Stimulated activated CD8-positive, alpha-beta memory T cell treated with anti-CD3 and anti-CD28 coated beads, Interleukin-2, amount 100 ng/mL, for 1 hour (primary cell): ENCODE measurements at places on chromosomes 3 and 15.
A peak's percentile ranks its signal among the peaks of the same experiment; 100 is the strongest.

GRCh38 chr3:94928921-94929320 is 866.1 kb downstream of the NSUN3 start:
- no peak for DNase-seq

DNA sequence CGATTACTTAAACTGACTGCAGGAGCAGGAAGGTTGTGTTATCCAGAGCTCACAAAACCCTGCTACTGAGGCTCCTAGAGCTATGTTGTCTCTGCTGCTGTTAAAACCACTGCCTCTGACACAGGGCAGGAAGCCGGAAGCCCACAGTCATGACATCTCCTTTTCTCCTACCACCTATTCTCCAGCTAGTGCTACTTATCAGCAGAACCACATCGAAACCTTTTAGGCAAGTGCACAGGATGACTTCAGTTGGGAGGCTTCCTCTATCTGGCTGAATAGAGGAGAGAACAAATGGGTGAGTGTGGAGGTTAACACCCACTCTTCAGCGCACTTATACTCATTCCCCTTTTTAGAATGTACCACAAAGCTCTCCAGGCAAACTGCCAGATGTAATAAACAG is 638.0 kb downstream of the OTOL1 start:
- no peak for DNase-seq

GRCh38 chr15:85504749-85505676 is 124.6 kb downstream of the AKAP13 start:
- DNase-seq, result no peak

DNA sequence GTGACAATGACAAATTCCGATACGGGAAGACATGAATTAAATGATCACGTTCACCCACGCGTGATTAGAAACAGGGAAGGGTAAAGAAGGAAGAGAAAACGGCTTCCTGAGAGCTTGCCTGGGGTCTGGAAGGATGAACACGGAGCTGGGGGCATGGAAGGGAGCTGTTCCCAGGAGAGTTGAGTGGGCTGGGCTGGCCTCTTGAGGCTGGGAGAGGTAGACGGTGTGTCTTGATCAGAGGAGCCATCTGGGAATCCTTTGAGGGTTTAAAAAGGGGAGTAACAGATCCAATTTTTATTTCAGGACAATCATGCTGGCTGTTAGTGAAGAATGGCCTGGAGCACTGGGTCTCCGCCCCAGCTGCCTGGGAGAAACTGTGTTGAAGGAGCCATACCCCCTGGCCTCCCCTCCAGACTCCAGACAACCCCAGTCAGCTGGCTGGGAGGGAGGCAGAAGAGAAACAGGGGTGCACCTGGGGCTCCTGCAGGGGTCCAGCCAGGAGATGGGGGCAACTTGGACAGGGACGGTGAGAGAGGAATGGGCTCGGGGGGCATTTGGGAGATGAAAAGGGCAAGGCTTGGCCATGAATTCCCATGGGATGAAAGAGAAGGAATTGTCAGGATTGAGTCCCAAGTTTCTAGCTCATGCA is 53.6 kb upstream of the CGNL1 start:
- no peak for DNase-seq

DNA sequence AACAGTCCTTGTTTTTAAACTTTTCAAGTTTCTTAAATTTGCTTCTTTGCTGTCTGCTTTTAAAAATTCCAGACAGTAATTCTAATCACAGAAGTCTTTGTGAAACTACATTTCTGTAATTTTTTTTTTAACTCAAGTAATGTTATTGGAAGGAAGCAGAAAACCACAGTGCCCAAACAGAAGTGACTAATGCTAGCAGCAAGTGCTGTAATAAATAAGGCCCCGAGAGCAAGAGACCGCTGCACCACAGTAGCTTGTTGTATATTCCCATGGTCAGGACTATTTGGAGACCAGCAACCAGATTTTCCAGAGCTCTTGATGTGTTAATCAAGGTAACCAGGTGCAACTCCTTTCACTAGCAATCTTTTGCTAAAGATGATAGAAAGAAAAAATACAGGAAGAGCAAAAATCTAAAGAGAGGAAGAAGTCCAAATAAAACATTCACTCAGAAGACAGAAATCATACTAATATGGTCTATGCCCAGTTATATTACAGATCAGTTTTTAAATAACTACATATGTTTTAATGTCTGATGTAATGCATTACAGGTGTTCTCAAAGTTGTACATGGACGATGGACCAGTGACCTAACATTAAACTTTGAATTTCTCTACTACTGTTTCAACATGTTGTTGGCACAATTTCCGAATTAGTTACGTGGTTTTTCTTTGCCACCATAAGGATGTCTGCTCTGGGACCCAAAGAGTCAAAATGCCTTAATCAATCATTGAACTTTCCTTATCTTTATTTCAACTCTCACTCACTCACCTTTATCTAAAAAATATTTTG is 36.4 kb downstream of the WWTR1 start:
- no peak for DNase-seq

DNA sequence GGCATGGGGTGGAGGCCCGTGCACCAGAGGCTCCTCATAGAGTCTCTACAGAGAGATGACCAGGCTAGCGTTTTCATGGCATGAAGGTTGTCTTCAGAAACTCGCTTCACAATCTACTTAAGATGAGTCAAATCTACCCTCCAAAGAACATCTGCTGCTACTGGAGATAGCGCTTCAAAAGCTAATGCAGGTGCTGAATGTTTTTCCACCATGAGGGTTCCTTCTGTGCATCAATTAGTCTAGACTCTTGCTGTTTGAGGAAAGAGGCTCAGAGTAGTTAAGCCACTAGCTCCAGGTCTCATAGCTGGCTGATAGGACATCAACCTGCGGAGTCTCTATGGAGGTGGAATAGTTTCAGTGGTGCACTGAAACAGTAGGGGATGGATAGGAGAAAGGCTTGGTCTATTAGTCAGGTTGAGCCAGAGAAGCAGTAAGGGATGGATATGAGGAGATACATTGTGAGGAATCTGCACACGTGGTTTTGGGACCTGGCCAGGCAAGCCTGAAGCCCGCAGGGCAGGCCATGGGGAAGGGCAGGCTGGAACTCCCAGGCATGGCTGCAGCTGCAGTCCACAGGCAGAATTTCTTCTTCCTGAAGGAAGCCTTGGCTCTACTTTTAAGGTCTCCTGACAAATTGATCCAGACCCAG is 117.5 kb downstream of the APBA2 start:
- DNase-seq, result no peak

GRCh38 chr3:181712226-181712552 is 464 bp downstream of the SOX2 start:
- DNase-seq, result no peak

GRCh38 chr3:177057768-177058167 is 139.5 kb downstream of the TBL1XR1 start:
- DNase-seq, result no peak

GRCh38 chr3:62188681-62189375 is 184.5 kb downstream of the FEZF2 start:
- peak; percentile 38 for DNase-seq

DNA sequence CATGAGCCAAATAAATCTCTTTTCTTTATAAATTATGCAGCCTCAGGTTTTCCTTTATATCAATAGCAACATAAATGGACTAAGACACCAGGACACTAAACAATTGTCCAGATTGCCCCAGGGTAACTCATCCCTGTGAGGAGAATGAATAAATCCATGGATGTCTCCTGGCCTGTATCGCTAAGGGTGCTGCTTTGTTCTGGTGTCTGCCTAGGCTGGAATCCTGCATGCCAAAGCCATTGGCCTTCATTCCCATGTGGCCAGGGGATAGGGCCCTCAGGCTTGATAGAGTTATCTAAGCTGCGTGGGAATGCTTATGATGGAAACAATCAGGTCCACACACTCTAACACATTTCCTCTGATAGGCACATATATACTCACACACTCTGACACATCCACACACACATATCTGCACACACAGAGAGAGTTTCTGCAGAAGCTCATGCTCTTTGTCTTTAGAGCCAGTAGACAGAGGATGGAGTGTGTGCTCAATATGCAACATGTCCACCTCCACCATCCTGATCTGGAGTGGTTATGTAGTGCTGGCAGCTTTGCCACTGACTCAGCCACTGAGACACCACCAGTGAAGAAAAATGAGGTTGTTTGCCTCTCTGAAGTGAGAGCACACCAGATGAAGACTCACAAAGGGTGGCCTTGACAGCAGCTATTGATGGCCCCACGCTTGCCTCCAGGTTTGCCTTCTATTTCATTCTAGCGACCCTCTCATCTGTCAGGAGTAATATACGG is 24.0 kb upstream of the DGKG start:
- DNase-seq, result no peak

DNA sequence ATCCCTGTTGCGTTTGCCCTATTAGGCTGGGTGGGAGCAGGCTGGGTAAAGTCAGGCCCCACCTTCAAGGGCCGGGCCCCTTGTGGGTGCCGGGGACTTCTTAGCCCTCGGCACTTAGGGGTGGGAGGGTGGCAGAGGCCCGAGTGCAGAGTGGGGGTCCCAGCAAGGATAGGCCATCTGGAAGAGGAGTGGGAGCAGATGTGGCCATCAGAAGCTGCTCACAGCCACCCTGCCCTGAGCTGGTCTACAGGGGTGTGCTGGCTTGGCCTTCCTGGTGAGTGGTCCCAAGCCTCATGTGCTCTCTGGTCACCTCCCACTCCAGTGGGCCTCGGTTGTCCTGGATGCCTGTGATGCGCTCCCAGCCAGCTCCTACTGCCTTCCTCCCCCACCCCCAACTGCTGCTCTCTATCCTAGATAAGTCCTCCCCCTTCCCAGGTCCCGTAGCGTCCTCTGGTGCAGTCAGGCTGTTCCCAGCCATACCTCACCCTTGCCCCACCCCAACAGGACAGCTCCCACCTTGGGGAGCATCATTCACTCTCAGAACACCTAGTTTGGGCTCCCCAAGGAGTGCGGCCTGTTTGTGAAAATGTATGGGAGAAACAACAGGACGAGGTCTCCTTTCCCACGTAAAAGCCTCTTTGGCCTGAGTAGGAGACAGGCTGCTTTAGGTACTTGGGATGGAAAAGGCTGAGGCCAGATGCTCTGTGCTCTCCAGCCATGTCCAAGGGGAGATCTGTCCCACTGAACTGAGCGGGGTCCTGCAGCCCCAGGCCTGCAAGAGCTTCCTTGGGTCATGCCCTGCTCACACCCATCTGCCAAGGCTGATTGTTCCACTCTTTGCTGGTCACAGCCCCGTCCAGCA is 24.9 kb upstream of the PLXNA1 start:
- no peak for DNase-seq

GRCh38 chr3:175257123-175257522 is 398.0 kb downstream of the NAALADL2 start:
- no peak for DNase-seq

DNA sequence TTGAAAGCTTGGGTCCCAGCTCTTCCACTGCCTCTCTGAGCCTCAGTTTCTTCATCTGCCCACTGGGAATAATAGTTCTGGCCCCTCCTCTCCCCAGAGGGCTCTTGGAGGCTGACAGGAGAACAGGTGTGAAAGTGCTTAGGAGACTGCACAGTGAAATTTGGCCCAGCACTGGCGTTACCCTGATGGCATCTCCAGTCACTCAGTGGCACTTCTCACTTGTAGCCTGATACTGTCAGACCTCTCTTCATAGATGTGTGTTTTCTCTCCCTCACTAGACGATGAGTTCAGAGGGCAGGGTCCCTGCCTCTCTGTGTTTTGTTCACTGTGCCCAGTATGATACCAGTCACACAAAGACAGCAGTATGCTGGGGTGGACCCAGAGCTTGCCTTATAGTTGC is 22.2 kb upstream of the IGDCC3 start:
- no peak for DNase-seq

DNA sequence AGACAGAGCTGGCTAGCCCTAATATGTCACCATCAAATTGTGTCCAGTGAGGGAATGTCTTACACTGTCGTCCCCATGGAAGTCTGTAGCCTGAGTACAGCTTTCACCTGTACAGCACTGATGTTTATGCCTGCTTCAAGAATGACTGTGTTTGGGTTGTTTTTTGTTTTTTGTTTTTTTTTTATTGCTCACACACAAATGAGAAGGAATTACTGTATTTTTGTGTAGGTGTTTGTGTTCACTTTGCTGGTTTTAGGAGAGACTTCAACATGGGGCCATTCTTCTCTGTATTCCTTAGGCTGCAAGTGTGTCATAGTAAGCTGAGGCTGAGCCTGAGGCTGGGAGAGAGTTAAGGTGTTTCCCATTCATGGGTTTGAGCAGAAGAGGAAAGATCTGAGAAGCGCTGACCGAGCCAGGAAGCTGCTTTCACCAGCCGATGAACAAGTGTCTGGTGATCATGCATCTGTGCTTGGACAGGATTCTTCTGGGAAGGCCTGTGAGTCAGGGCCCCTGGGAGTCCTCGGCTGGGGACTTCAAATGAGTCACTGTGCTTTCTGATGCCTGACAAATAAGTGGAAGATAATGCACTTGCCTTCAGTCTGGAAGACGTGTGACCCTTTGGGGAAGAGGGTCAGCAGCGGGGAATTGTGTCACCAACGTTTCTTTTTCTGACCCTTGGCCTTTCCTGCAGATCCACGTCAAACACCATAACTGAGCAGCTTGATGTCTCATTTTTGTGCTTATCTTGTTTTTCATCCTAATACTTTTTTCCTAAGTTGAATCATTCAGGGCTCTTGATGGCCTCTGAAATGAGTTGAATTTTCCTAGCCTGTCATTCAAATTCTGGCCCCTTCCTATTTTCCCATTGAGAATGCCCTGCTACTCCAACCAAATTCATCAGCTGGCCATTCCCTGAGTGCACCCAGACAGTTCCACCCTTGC is 36.7 kb upstream of the ZBTB38 start:
- DNase-seq, result no peak

DNA sequence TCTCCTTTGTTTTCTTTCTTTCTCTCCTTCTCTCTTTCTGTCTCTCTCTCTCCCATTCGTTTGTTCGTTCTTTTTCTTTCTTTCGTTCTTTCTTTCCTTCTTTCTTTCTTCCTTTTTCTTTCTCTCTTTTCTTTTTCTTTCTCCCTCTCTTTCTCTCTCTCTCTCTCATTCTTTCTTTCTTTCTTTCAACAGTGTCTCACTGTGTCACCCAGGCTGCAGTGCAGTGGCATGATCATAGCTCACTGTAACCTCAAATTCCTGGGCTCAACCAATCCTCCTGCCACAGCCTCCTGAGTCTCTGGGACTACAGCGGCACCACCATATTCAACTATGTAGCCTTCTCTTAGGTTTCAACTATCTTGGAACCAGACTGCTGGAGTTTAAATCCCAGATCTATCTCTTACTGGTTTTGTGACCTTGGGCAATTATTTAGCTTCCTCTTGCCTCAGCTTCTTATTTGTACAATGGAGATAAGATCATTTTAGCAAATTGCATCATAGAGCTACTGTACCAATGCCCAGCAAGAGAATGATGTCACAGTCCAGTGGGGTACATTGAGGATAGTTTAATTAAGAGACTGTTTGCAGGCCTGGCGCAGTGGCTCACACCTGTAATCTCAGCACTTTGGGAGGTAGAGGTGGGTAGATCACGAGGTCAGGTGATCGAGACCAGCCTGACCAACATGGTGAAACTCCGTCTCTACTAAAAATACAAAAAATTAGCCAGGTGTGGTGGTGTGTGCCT is 27.3 kb upstream of the PARL start:
- no peak for DNase-seq

DNA sequence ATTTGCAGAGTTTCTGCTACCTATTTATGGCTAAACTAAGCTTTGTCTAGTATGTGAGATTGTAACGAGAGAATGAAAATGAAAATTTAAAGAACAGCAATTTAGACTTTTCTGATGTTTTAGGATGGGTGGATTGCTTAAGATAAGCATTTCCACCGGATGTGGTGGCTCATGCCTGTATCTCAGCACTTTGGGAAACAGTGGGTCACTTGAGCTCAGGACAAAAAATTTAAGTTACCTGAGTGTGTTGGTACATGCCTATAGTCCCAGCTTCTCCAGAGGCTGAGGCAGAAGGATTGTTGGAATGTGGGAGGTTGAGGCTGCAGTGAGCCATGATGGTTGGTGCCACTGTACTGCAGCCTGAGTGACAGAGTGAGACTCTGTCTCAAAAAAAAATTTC is 3.3 kb downstream of the PPP4R2 start:
- DNase-seq, result no peak

GRCh38 chr15:36472672-36473071 is 106.8 kb upstream of the CDIN1 start:
- DNase-seq, result no peak
